ENCODE measurements at places on chromosomes 4 and X.

DNA sequence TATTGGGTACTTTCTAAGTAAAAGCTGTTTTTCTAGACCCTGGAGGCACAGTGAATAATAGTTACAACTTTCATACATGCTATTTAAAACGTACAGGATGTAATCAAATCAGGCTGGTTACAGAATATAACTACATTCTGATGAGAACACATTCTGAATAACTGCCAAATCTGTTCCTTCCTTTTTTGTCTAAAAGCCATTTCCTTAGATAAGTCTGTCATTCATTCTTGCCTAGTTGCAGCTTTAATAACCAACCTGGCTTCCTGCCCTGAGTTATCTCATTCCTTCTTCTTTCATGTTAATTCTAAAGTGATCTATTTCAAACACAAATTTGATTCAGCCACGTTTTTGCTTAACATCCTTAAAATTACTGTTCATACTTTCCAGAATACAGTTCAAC lies 189.7 kb upstream of the ITM2A start:
- no peak for DNase-seq

- DNase-seq: no peak
Measured at GRCh38 chr4:42751587-42751986, 94.7 kb upstream of the ATP8A1 start.

- no peak for DNase-seq
Measured at GRCh38 chrX:132173647-132174046, 45.6 kb downstream of the RAP2C start.

DNA sequence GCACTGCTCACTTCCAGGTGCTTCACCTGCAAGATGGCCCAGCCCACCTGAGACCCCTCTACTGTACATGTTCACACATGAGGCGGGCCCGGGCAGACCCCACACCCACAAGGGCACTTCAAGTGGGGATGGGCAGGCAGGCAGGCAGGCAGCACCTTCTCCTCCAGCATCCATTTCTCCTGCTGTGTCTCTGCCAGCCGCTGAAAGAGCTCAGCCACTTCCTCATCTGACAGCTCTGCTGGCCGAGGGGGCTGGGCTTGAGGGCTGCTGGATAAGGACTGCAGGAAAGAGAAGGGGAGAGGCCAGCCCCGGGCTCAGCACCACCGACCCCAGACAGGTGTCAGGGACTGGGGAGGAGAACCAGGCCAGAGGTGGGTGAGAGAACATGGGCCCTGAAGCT lies 4.4 kb upstream of the KCND1 start:
- no peak for DNase-seq
